B cell (primary cell): ENCODE measurements at places on chromosomes 3 and 15.

DNA sequence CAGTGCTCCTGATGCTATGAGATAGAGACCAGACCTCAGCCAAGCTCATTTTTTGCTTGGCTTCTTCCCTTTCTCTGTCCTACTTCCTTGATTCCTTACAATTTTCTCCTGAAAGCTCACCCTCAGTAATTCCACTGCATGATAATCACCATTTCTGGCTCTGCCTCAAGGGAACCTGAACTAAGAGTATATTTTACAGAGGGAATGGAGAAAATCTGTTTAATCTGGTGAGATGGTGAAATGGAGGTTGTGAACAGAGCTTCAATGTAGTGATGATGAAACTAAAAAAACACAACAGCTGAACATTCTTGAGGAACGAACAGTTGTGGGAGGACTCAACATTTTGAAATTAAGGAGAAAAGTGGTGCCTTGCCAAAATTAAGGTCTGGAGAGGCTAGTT lies 16.3 kb downstream of the HHLA2 start:
- DNase-seq = no peak
- H3K27ac ChIP-seq = no peak overlapping the region
- no peaks in the 10 kb centered on the region for H3K27me3 ChIP-seq
- H3K4me1 ChIP-seq = no peaks in the 10 kb centered on the region
- no peak overlapping the region for H3K4me3 ChIP-seq

DNA sequence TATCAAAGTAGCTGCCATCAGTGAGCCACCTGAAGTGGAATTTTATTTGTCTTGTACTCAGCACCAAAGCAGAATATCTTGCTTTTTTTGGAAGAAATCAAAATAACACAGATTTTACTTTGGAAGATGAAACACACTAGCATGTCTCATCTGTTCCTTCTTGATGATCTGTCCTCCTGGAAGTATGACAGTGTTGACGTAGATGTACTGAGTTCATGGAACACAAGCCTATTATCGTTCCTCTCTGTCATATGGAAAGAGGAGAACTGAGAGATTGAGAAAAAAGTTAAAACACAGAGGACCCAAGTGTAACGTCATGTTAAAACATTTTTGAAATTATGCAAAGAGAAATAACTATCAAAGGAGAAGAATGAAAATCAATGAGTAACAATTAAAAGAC lies 340.2 kb downstream of the ROBO2 start:
- DNase-seq = no peak
- no peak overlapping the region for H3K27ac ChIP-seq
- no peak overlapping the region for H3K4me3 ChIP-seq
- no peaks in the 10 kb centered on the region for H3K36me3 ChIP-seq
- H3K4me1 ChIP-seq = no peaks in the 10 kb centered on the region

- DNase-seq = no peak
- no peak overlapping the region for H3K27ac ChIP-seq
- no peaks in the 10 kb centered on the region for H3K36me3 ChIP-seq
- H3K4me3 ChIP-seq = no peak overlapping the region
Observed at GRCh38 chr3:156957715-156958114, 131.6 kb downstream of the LEKR1 start.

GRCh38 chr3:132843851-132844553 lies 121.8 kb upstream of the NPHP3 start:
- H3K27ac ChIP-seq = no peak overlapping the region
- no peak for DNase-seq
- H3K4me3 ChIP-seq = no peak overlapping the region
- no peaks in the 10 kb centered on the region for H3K36me3 ChIP-seq
- peaks cover 3% of the 10 kb centered on the region for H3K27me3 ChIP-seq

DNA sequence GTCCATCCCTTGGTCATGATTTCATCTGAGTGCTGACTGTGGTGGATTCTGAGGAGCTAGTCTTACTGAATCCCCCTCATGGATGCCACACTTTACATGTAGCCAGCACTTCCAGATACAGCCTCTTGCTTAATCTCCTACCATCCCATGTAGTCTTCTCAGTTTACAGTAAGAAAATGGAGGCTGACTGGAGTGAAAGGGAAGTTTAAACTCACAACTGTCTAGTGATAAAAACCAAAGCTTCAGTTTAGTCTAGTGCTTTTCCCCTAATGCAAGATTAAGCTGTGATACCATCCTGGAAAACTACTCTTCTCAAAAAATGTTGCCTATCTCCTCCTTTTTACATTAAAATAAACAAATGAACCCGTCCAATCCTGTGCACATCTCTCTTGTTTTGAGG lies 146.8 kb upstream of the HES1 start:
- no peaks in the 10 kb centered on the region for H3K36me3 ChIP-seq
- H3K27ac ChIP-seq = no peak overlapping the region
- H3K4me3 ChIP-seq = no peak overlapping the region
- no peaks in the 10 kb centered on the region for H3K27me3 ChIP-seq
- no peaks in the 10 kb centered on the region for H3K4me1 ChIP-seq

- peaks cover 2% of the 10 kb centered on the region for H3K27me3 ChIP-seq
- H3K4me1 ChIP-seq = no peaks in the 10 kb centered on the region
- DNase-seq = no peak
- no peaks in the 10 kb centered on the region for H3K36me3 ChIP-seq
- no peak overlapping the region for H3K27ac ChIP-seq
- no peak overlapping the region for H3K4me3 ChIP-seq
Observed at GRCh38 chr3:156252656-156253055, 132.3 kb downstream of the KCNAB1 start.

DNA sequence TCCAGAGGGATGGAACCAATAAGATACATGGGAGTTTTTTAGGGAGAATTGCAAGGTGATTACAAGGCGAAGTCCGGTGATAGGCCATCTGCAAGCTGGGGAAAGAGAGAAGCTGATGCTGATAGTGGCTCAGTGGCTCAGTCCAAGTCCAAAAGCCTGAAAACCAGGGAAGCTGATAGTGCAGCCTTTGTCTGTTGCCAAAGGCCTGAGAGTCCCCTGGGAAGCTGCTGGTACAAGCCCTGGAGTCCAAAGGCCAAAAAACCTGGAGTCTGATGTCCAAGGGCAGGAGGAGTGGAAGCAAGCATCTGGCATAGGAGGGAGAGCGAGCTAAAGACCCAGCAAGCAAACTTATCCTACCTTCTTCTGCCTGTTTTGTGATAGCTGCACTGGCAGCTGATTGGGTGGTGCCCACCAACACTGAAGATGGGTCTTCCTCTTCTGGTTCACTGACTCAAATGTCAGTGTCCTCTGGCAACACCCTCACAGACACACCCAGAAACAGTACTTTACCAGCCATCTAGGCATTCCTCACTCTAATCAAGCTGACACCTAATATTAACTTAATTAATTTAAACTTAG lies 16.7 kb downstream of the TFG start:
- H3K27ac ChIP-seq = no peak overlapping the region
- H3K27me3 ChIP-seq = no peaks in the 10 kb centered on the region
- H3K4me3 ChIP-seq = no peak overlapping the region
- peaks cover 52% of the 10 kb centered on the region for H3K36me3 ChIP-seq
- no peak for DNase-seq

DNA sequence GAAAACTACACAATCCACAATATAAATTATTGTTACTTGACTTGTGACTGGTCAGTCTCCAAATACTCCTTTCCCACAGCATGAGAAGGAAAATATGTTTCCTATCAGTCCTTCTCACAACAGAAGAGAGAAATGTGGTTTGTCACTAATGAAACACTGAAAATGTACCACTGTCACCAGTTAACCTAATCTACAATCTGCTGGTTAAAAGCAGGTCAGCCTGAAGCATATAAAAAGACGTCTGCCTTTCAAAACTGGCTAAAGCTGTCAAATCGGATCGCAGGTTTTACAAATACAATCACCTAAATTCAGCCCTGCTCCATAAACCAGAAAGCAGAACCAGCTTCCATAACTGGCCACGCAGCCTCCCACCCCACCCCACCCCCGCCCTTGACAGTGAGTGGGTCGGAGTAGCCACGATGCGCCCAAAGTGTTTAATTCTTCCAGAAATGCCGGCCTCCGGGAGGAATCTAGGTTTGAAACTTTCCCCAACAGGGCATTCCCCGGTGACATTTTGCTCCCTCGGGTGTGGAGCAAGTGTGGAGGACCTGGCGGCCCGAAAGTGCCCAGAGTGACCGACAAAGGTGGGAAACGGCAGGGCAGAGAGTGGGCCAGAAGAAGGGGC lies 682 bp downstream of the ETFA start:
- H3K27me3 ChIP-seq = peaks cover 5% of the 10 kb centered on the region
- peaks cover 11% of the 10 kb centered on the region for H3K4me1 ChIP-seq
- H3K36me3 ChIP-seq = no peaks in the 10 kb centered on the region
- H3K4me3 ChIP-seq = peak overlapping the region; percentile 87
- no peak for DNase-seq
- H3K27ac ChIP-seq = peak overlapping the region; percentile 60

- no peak overlapping the region for H3K4me3 ChIP-seq
- no peak for DNase-seq
Observed at GRCh38 chr3:183381179-183381578, 47.2 kb downstream of the MCF2L2 start.

DNA sequence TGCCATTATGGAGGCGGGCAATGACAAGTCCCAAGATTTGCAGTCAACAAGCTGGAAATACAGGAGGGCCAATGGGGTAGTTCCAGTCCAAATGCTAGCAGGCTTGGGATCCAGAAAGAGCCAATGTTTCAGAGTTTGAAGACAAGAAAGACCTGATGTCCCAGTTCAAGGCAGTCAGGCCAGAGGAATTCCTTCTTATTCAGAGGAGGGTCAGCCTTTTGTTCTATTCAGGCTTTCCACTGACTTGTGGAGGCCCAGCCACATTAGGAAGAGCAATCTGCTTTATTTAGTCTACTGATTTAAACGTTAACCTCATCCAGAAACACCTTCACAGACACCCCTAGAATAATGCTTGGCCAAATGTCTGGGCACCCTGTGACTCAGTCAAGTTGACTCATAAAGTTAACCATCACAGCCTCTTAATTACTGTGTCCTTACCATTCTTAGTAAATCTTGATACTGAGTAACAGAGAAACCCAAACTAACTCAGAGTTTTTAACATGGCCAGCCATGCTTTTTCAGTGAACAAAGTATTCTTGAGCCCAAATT lies 50.9 kb upstream of the NPHP3 start:
- H3K27me3 ChIP-seq = no peaks in the 10 kb centered on the region
- no peak overlapping the region for H3K4me3 ChIP-seq

DNA sequence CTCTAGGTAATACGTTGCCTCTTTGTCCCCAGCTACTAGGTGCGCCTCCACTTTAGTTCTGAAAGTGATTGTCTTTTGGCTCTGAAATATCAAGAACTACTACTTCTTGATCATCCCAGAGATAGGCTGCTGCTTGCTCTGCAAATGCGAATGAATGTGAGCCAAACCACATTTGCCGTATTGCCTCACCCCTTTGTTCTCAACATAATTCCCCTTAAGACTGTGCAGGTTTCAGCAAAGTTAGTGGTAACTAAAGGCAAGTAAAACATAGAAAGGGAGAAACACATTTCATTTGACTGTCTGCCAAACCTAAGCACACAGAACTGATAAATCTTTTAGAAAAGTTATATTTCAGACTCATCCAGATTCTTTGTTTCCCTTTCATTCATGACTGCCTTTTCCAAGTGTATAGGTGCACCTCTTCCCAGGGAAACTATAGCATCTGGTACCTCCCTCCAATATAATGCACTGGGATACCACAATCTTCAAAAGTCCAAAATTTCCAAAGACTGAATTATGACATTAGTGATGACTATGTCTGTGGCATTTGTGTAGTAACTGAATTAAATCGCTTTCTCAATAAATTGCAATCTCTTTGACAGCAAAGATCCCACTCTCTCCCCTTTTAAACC lies 720.6 kb upstream of the CBLB start:
- H3K4me3 ChIP-seq = no peak overlapping the region
- no peaks in the 10 kb centered on the region for H3K27me3 ChIP-seq
- no peak overlapping the region for H3K27ac ChIP-seq
- H3K36me3 ChIP-seq = no peaks in the 10 kb centered on the region

- H3K4me3 ChIP-seq = no peak overlapping the region
- H3K27ac ChIP-seq = no peak overlapping the region
- H3K36me3 ChIP-seq = no peaks in the 10 kb centered on the region
- peaks cover 3% of the 10 kb centered on the region for H3K4me1 ChIP-seq
Observed at GRCh38 chr15:88448991-88449461, 18.2 kb downstream of the MRPL46 start.

- no peak for DNase-seq
- H3K27me3 ChIP-seq = no peaks in the 10 kb centered on the region
- no peak overlapping the region for H3K4me3 ChIP-seq
- no peaks in the 10 kb centered on the region for H3K36me3 ChIP-seq
Observed at GRCh38 chr15:86135041-86135440, 55.4 kb downstream of the AGBL1 start.

DNA sequence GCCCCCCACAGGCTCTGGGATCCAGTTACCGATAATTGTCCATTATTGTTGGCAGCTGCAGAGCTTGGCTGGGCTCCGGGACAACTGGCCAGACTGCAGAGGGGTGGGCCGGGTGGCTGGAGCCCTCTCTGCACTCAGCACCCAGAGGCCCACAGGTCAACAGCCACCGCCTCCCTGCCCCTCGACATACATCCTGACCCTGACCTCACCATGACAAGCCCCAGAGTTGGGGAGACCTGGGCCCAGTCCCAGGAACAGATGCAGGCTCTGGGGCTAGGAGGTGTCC lies 22.4 kb downstream of the PTH1R start:
- H3K4me3 ChIP-seq = no peak overlapping the region
- H3K27ac ChIP-seq = no peak overlapping the region
- no peak for DNase-seq
- H3K4me1 ChIP-seq = peaks cover 9% of the 10 kb centered on the region
- H3K36me3 ChIP-seq = no peaks in the 10 kb centered on the region
- peaks cover 25% of the 10 kb centered on the region for H3K27me3 ChIP-seq

- H3K4me1 ChIP-seq = no peaks in the 10 kb centered on the region
- H3K4me3 ChIP-seq = no peak overlapping the region
- H3K27ac ChIP-seq = no peak overlapping the region
- no peak for DNase-seq
- H3K36me3 ChIP-seq = no peaks in the 10 kb centered on the region
Observed at GRCh38 chr3:120469440-120469839, 18.6 kb upstream of the FSTL1 start.

DNA sequence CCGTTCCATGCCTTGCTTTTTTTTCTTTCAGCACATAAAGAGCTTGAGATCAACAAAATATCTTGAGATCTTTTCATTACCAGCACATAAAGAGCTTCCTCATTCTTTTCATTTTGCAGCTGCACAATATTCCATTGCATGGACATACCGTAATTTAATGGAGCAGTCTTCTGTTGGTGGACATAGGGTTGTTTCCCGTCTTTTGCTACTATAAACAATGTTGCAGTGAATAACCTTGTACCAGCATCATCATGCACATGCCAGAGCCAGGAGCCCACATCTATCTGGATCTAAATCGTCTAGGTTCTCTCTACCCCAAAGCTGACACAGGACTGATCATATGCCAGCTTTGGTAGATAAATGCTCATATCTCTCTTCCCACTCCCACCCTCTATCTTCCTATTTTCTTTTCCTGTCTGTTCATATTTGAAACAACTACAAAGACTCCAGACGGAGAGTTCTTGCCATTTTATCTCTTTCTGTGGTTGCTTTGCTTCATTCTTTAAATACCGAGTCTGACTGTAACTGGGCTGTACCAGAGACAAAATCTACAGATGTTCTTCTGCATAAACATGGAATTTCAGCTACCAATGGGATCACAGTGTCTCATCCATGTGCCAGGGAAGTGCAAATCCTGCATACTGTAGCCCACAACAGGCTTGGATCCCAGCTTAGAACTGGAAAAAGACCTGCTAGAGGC lies 47.1 kb upstream of the AKAP13 start:
- H3K36me3 ChIP-seq = no peaks in the 10 kb centered on the region
- no peak overlapping the region for H3K4me3 ChIP-seq
- H3K27me3 ChIP-seq = no peaks in the 10 kb centered on the region
- no peak for DNase-seq
- peaks cover 46% of the 10 kb centered on the region for H3K4me1 ChIP-seq
- no peak overlapping the region for H3K27ac ChIP-seq

- H3K4me1 ChIP-seq = no peaks in the 10 kb centered on the region
- H3K36me3 ChIP-seq = peaks cover 64% of the 10 kb centered on the region
- H3K27ac ChIP-seq = no peak overlapping the region
- H3K4me3 ChIP-seq = no peak overlapping the region
- DNase-seq = no peak
- H3K27me3 ChIP-seq = no peaks in the 10 kb centered on the region
Observed at GRCh38 chr3:52920841-52921240, 23.5 kb upstream of the STIMATE start.
